ENCODE measurements at places on chromosomes 11 and 22.

DNA sequence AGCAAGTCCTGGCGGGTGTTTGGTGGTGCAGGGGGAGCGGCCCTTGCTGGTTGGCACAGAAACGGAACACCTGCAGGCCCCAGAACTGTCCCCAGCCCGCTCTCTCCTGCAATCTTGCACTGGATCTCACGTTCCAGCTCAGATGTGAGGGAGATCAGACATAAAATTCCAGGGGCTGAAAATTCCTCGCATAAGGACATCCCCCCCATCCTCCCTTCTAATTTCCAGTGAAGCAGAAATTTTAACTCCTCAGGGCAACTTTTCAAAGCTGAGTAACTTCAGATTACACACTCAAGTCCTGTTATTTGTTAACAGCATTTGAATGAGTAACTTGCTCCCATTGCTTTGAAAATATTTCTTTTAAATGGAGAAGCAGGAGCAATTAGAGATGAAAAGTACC is 40.3 kb upstream of the RASSF10 start:
- DNase-seq = no peak

DNA sequence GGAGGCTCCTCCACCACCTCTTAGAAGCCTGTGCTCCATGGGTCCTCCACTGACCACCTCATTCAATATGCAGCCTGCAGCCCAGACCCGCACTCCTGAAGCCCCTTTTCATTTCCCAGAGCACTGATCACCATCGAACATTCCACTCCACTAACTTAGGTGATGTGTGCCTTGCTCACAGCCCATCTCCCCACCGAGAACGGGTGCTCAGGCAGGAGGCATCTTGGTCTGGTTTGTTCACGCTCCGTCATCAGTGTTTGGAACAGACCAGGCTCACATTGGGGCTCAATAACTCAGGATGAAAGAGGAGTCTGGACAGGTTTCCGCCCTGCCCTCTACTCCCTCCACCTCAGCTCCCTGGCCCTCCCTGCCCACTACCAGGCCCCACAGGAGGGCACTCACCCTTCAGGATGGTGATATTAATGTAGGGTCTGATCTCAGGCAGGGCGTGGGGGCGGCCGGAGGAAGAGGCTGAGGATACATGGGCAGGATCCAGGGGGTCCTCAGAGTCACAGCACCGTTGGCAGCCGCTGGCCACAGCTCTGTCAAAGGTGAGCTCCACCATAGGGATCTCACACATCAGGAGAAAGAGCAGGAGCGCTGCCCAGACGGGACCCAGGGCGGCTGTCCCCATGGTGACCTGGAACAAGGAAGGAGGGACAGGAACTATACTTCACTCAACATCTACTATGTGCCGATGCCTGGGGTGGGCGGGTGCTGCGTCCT is 3.1 kb downstream of the C1QTNF6 start:
- no peak for DNase-seq

- no peak for DNase-seq
Observed at GRCh38 chr11:122304973-122305372, 189.0 kb upstream of the BLID start.

- DNase-seq = peak; percentile 50
Observed at GRCh38 chr11:10742460-10743208, 8.4 kb upstream of the CTR9 start.

- DNase-seq = no peak
Observed at GRCh38 chr11:71182791-71183677, 69.3 kb downstream of the SHANK2 start.

- DNase-seq = no peak
Observed at GRCh38 chr11:88284336-88285050, 53.0 kb downstream of the CTSC start.

DNA sequence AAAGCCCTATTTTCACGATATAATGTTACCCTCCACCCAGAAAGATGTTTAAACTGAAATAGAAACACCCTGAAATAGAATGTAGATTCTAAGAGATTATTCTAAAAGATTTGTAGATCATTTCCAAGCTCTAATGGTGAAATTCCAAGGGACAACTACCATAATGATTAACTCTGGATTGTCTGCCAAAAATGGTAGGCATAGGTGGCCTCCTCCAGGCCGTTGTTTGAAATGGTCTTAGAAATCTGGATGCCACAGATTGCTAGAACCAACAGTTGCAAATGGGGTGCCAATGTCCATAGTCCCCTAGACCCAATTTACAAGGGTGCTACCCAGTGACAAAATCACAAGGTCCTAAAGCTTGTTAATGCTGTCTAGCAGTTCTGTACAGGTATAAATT is 6.7 kb upstream of the SLC6A5 start:
- DNase-seq = no peak

DNA sequence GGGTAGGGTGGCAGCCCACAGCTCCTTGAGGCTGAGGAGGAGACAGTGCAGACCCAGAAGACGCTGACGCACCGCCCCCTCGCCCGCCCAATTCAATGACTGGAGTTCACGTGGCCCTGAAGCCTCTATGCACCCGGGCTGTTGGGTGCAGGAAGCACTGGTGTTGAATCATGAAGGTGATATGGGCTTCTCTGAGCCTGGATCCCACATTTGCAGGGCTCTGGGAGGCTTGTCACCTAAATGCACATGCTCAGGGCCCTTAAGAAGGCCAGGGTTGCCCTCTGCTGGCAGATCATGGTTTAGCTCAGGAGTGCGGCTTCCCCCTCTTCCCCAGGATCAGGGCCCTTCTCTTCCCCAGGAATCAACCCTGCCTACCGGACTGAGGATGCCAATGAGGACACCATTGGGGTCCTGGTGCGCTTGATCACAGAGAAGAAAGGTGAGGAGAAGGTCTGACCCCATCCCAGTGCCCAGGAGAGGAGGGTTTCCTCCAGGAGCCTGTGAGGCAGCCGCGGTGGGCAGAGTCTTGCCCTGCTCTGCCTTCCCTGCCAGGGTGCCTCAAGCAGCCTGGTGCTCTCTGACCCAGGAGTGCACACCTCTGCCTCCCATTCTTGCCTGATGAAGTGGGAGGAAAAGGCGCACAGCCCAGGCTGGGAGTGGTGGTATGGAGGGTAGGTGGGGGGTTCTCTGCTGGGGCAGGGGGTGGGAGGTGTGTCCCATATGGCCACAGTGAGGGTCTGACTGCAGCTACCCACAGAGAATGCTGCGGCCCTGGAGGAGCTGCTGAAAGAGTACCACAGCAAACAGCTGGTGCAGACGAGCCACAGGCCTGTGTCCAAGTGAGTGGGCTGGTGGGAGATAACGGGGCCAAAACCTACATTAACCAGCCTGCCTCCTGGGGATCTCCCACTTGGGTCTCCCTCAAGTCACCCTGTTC is 17.5 kb downstream of the RELT start:
- peak; percentile 66 for DNase-seq

DNA sequence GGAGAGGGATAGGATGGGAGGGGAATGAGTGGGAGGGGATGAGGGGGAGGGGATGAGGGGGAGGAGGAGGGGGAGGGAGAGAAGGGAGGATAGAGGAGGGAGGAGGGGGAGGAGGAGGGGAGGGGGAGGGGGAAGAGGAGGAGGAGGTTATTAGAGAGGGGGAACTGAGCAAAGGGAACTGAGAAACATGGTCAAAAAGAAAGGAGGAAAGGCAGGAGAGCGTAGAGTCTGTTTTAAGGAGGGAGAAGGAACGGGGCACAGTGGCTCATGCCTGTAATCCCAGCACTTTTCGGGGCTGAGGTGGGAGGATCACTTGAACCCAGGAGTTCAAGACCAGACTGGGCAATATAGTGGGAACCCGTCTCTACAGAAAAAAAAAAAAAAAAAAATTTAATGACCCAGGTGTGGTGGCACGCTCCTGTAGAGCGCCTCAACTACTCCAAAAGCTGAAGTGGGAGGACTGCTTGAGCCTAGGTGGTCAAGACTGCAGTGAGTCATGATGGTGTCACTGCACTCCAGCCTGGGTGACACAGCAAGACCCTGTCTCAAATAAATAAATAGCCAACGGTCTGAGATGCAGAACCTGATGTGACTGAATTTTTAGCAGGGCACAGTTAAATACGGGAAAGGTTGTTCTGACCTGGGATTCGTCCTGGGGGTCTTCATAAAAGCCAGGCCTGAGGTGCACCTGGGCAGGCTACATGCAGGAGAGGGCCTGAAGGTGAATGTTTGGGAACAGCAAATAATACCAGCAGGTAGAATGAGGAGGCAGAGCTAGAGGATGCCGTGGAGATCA is 4.0 kb downstream of the B3GNT6 start:
- no peak for DNase-seq

DNA sequence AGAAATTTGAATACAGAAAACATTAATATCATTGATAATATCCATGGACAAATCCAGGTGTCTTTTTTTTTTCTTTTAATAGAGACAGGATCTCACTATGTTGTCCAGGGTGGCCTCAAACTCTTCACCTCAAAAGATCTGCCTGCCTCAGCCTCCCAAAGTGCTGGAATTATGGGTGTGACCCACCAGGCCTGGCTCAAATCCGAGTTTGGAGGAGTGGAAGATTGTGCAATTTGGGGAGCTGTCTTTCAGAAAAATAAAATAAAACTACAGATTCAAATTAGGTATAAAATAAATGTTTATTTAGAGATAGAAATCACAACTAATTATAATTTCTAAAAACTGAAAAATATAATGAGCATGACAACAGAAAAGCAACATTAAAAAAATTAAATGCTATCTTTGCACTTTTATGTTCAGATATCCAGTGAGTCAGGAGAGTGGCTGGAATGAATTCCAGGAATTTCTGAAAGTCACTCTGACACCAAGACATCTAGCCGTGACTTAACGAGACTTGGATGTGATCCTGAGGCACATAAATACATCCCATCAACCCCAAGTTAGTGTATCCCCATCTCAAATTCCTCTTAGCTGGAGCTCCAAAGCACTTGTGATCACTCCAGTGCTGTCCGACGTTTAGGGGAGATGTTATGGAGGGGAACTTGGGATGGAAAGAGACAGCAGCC is 128.6 kb upstream of the THY1 start:
- no peak for DNase-seq

DNA sequence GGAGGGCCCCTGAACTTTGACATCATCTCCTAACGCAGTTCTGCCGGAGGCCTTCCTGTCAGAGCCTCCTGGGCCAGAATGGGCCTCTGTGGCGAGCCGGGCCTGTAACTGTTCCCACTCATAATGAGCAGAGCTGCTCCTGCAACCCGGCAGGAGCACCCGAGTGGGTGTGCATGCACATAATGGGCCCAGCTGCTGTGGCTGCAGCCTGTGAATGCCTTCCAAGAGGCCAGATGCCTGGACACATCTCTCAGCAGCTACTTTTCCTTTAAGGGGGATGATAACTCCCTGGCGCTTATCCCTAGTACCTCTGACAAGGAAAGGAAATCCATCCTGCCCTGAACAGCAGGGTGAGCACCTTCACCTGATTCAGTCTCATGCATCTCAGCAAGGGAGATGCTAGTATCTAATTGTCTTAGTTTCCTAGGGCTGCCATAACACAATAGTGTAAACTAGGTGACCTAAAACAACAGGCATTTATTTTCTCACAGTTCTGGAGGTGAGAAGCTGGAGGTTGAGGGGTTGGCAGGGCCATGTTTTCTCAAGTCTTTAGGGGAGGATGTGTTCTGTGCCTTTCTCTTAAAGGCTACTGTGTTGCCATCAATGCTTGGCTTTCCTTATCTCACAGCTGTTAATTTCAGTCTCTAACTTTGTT is 120.5 kb downstream of the TEAD1 start:
- DNase-seq = no peak

GRCh38 chr22:34004058-34004457 is 83.8 kb upstream of the LARGE1 start:
- no peak for DNase-seq

DNA sequence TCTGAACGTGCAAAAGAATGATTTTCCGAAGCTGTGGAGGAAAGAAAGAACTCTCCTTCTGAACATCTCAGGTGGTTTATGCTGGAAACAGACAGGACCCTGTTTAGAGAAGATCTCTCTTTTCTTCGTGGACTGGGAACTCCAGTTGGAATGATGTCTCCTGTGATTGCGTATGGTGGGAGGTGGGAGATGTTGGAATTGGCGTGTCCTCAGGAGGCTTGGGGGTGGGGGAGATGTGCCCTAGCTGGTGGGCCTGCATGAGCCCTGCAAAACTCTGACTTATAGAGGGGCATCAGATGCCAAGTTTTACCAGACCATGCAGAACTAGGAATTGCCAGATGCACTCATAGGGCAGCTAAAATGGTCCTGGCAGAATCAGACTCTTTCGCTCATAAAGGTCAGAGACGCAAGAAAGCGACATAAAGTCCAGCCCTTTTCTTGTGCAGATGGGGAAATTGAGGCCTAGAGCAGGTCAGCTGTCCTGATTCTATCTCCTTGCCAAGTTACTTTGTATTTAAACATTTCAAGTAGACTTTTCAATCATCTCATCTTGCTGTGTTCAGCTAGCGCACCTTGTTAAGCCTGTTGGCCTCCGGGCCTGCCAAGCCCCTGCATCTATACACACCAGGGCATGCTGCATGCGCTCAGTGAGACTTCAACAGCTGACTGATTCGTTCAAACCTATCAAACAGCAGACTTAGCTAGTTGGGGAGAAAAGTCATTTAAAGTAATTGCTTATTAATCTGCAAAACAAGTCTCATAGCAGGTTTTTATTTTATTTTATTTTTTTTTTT is 34.2 kb upstream of the EHF start:
- DNase-seq = no peak

DNA sequence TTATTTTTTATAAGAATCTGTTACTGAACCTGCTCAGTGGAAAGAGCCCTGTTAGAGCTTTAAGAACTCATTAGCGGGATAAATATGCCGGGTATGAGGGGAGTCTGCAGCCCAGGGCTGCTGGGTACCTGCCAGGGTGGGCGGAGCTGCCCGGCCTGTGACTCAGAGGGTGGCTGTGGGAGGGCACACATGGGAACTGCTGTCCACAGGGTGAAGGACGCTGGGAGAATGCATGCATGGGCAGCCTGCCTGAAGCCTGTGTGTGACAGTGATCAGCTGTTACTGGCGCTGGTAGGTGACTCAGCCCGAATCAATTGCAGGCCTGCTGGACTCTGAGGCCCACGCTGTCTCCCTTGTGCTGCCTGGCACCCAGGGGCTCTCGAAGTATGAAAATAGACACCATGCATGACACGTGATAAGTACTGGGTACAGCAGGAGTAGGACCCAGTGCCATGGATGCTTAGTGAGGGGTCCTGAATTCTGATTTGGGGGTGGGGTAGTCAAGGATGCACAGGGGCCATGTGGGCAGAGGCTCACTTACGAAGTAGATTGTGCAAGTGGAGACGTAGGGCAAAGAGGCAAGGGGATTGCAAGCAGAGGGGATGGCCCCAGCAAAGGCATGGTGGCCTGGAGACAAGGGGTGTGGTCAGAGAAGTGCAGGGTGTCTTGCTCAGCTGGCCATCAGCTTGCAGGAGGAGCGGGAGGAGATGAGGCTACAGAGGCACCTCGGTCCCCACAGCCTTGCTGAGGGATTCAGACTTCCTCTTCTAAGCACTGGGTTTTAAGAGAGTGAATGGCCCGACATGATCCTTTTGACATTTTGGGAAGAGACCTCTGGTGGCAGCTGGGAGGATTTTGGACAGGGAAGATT is 36.5 kb downstream of the GRIK4 start:
- no peak for DNase-seq

DNA sequence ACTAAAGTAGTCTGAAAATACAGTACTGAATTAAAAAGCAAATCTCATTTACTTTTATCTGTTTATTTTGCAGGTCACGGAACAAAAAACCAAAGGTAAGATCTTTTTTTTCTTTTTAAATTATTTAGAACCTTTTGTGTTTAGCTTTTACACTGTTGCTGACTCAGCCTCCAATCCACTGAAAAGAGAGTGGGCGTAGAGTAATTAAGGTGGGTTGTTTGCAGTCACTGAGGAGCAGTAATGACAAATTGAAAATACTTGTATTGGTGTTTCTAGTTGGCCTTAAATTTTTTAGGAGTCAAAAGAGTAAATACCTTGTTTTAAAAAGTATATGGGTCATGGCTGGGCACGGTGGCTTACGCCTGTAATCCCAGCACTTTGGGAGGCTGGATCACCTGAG is 73.4 kb downstream of the TNRC6B start:
- DNase-seq = no peak

- DNase-seq = no peak
Observed at GRCh38 chr11:115224551-115224950, 279.7 kb downstream of the CADM1 start.

All from CD4-positive, alpha-beta T cell treated with Interleukin-15 for 4 hours (primary cell).